ENCODE measurements at places on chromosomes 7 and 10.

DNA sequence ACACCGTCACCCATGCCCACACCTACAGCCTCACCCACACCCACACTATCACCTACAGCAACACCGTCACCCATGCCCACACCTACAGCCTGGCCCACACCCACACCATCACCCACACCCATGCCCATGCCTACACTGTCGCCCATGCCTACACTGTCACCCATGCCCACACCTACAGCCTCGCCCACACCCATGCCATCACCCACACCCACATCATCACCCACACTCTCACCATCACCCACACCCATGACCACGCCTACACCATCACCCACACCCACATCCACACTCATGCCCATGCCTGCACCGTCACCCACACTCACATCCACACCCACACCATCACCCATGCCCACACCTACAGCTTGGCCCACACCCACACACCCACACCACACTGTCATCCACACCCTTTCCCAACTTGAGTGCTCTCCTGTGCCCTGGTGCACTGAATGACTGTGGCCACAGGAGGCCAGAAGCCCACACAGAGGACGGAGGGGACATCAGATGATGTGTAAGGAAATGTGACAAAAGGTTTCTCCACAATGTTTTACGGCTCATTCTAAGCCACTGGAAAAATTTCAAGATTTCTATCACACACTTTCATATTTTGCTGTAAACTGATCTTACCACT is 153.3 kb downstream of the WDR37 start:
- no peak overlapping the region for H3K27ac ChIP-seq
- H3K27me3 ChIP-seq = no peaks in the 10 kb centered on the region
- H3K4me3 ChIP-seq = no peak overlapping the region
- no peak for DNase-seq
- H3K4me1 ChIP-seq = peaks cover 5% of the 10 kb centered on the region

DNA sequence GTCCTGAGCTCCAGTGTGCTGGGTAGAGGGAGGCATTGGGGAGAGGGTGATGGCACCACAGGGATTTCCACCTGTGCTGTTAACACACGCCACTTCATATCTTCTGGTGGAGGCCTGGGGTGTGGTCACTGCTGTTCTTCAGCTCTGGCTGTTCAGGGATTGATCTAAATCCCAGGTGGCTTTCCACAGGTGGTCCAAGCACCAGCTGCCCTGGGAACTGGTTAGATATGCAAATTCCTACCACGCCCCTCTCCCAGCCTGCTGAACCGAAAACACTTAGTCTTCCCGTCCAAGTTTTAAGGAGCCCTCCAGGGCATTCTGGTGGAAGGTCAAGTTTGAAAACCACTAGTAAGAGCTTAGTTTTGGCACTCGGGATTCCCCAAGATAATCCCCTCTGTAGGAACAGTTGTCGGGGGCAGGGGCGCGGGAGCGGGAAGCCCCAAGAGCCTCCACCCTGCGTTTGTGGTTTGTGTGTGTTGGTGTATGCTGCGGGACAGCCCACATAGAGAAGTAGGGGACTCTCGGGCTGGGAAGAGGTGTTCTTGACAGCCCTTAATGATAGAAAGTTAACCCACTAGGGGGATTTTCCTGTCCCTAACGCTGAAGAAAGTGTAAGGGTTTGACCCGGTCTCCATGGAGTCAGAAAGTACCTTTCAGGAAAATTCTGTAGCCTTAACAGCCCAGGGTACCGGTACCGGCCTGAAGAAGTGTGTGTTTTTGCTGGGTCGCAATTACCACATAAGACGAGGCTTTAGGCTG is 5.1 kb downstream of the DEPP1 start:
- H3K27me3 ChIP-seq = peaks cover 4% of the 10 kb centered on the region
- H3K27ac ChIP-seq = no peak overlapping the region
- no peak overlapping the region for H3K4me3 ChIP-seq
- H3K36me3 ChIP-seq = peaks cover 34% of the 10 kb centered on the region
- H3K4me1 ChIP-seq = peaks cover 41% of the 10 kb centered on the region

- H3K27ac ChIP-seq = no peak overlapping the region
- peaks cover 31% of the 10 kb centered on the region for H3K36me3 ChIP-seq
- H3K4me3 ChIP-seq = peak overlapping the region; percentile 92
- DNase-seq = peak; percentile 59
Observed at GRCh38 chr7:816751-817671, 15.3 kb upstream of the SUN1 start.

GRCh38 chr10:123655751-123656150 is 10.4 kb upstream of the GPR26 start:
- peaks cover 49% of the 10 kb centered on the region for H3K27me3 ChIP-seq
- H3K27ac ChIP-seq = no peak overlapping the region
- DNase-seq = no peak
- H3K4me1 ChIP-seq = no peaks in the 10 kb centered on the region

- H3K27ac ChIP-seq = peak overlapping the region; percentile 70
- peaks cover 19% of the 10 kb centered on the region for H3K36me3 ChIP-seq
- H3K27me3 ChIP-seq = peaks cover 14% of the 10 kb centered on the region
- peaks cover 8% of the 10 kb centered on the region for H3K4me1 ChIP-seq
Observed at GRCh38 chr7:157932498-157933218, 595.9 kb downstream of the DNAJB6 start.

- H3K27me3 ChIP-seq = peaks cover 3% of the 10 kb centered on the region
- H3K27ac ChIP-seq = no peak overlapping the region
- H3K4me1 ChIP-seq = no peaks in the 10 kb centered on the region
- no peaks in the 10 kb centered on the region for H3K36me3 ChIP-seq
- DNase-seq = no peak
Observed at GRCh38 chr10:96338279-96338925, 20.4 kb downstream of the OPALIN start.

GRCh38 chr10:27252267-27253000 is 11.8 kb upstream of the ACBD5 start:
- peaks cover 39% of the 10 kb centered on the region for H3K27me3 ChIP-seq
- H3K36me3 ChIP-seq = peaks cover 14% of the 10 kb centered on the region
- no peak overlapping the region for H3K27ac ChIP-seq
- H3K4me1 ChIP-seq = no peaks in the 10 kb centered on the region

DNA sequence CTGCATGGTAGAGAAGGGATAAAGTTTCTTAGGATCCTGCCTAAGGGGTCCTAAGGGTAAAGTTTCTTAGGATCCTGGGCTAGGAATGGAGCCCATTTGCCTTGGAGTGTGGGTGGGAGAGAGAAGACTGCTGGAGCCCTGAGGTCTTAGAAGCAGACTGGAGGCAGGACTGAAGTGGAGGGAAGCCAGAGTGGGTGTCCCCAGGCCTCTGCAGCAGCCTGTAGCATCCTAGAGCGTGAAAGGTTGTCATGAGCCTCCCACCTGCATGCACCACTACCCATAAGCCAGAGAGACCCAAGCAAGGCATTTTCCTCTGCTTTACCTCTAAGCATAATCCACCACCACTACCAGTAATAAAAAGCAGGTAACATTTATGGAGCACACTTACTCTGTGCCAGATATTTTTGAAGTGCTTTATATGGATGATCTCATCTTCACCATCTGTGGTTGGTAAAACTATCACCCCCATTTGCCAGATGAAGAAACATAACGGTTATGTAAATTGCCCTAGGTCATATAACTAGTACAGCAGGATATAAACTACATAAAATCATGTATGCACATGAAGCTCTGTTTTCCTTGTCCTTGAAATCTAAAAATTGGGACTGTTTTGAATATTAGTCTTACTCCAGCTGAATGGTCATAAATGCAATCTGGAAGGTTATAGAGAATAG is 103.5 kb upstream of the CCDC6 start:
- DNase-seq = no peak
- peaks cover 4% of the 10 kb centered on the region for H3K27me3 ChIP-seq
- no peaks in the 10 kb centered on the region for H3K4me1 ChIP-seq
- no peak overlapping the region for H3K4me3 ChIP-seq
- H3K27ac ChIP-seq = no peak overlapping the region

GRCh38 chr7:106855540-106856132 is 9.4 kb upstream of the PIK3CG start:
- DNase-seq = no peak
- H3K4me3 ChIP-seq = no peak overlapping the region
- H3K36me3 ChIP-seq = no peaks in the 10 kb centered on the region
- H3K27ac ChIP-seq = no peak overlapping the region
- H3K27me3 ChIP-seq = peaks cover 3% of the 10 kb centered on the region

DNA sequence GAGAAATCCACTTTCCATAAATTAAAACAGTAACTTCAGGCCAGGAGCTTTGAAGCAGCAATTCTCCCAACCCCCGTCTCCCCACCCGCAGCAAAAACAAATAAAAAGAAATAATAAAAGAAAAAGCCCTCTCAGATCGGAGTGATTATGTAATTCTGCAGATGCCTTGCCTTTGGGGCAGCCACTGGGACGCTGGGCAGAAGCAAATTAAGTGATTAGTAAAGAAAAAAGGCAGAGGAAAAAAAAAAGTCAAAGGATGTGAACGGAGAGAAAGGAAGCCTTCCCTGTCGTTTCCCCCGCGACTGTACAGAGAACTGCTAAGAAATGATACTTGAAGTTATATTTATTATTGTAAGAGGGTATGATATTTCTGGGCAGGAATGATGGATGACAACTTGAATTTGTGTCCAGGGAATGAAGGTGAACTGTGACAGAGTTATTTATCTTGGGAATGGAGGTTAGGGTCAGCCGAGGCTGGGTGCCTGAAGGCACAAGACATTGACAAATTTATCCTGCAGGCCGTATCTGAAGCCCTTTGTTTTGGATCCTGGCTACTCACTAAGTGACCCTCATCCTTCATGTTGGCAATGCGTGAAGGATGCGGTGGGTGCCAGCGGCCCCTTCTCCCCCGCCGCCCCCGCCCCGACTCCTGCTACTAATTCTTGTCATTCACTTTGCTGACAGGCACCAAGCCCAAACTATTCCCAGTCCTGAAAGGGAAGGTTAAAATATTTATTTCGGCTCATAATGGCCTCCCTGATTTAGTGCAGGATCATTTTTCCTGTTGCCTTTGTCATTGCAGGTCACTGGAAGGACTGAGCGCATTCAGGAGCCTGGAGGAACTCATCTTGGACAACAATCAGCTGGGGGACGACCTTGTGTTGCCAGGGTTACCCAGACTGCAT is 604.0 kb downstream of the LRMDA start:
- peak; percentile 60 for DNase-seq
- peaks cover 7% of the 10 kb centered on the region for H3K27me3 ChIP-seq
- peak overlapping the region; percentile 69 for H3K4me3 ChIP-seq
- peaks cover 20% of the 10 kb centered on the region for H3K36me3 ChIP-seq
- peaks cover 55% of the 10 kb centered on the region for H3K4me1 ChIP-seq
- peak overlapping the region; percentile 95 for H3K27ac ChIP-seq

DNA sequence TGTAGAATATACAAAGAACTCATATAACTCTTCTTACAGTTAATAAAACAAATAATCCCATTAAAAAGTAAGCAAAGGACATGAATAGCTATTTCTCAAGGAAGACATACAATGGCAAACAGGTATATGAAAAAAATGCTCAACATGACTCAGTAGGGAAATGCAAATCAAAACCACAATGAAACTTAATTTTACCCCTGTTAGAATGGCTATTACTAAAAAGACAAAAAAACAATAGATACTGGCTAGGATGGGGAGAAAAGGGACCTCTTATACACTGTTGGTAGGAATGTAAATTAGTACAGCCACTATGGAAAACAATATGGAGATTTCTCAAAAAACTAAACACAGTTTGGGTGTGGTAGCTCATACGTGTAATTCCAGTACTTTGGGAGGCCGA is 37.8 kb downstream of the HERPUD2 start:
- no peak for DNase-seq
- no peaks in the 10 kb centered on the region for H3K4me1 ChIP-seq
- no peaks in the 10 kb centered on the region for H3K27me3 ChIP-seq
- no peak overlapping the region for H3K4me3 ChIP-seq

DNA sequence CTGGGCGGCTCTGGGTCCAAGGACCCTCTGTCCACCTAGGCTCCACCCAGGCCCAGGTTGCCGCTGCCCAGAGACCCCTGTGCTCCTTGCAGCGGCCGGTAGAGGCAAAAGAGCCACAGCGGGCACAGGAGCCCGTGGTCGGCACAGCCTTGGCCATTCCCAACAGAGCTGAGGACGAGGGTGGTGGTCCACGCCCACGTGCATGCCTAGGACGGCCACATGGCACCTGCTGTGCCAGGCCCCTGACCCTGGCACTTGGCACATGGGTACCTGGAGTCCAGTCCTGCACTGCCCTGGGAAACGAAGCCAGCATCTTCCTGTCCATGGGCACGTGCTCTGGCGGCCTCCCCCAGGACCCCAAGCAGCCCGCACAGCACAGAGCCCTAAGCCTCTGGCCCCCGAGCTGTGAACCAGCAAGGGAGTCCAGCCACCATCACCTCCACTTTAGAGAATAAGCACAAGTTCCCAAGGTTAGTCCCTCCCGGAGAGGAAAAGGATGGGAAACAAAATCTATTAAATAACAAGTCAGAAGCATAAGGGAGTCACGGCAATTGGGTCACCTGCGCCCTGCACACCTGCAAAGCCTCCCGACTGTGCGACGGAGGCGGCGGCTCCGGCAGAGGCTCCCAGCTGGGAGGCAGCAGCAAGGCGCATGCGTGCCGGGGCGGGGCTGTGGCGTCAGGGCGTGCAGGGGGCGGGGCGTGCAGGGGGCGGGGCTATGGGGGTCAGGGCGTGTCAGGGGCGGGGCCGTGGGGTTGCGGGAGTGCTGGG is 59.1 kb downstream of the STK32C start:
- H3K27ac ChIP-seq = no peak overlapping the region
- H3K36me3 ChIP-seq = no peaks in the 10 kb centered on the region
- H3K4me1 ChIP-seq = peaks cover 19% of the 10 kb centered on the region
- H3K27me3 ChIP-seq = peaks cover 17% of the 10 kb centered on the region

DNA sequence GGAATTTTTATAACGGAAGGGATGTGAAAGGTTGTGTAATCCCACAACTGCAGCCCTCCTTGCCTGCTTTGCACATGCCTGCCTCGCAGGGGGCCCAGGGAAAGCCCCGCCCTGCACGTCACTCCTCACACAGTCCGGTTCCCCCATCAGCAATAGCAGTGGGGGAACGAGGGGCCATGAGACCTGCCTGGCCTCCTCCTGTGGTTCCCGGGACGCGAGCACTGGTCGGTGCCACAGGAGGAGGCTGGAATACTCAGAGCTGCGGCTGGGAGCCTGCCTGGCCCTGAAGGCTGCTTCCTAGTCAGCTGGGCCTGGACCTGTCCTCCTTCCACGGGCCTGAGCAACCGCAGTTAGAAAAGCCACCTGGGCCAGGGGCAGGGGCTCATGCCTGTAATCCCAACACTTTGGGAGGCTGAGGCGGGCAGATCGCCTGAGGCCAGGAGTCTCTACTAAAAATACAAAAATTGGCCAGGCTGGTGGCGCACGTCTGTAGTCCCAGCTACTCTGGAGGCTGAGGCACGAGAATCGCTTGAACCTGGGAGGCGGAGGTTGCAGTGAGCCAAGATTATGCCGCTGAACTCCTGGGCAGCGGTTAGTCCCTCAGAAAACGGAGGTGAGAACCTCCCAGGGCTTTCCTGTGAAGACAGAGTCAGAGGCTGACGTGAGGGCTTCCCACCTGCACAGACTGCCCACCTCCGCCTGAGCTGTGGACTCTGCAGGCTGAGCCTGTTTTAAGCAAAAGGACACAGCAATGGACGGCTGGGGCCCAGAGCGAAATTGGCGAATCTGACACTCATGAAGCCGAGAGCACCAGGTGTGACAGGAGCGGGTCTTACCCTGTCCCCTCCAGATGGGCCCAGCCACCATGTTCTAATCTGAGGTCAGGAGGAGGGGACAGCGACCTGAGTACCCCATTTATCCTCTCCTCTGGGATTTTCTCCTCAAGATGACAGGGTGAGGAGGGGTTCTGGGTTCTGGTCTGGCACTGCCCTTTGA is 52.9 kb downstream of the VIPR2 start:
- no peak overlapping the region for H3K4me3 ChIP-seq
- H3K36me3 ChIP-seq = no peaks in the 10 kb centered on the region
- H3K27me3 ChIP-seq = peaks cover 13% of the 10 kb centered on the region
- H3K27ac ChIP-seq = no peak overlapping the region
- H3K4me1 ChIP-seq = peaks cover 30% of the 10 kb centered on the region

Data from nephron progenitor cell (in vitro differentiated cells).